ENCODE measurements at places on chromosomes 2 and 18. TPM values are rescaled to one million over a fixed set of nuclear protein-coding genes. Genes with fewer than 3 reads are reported as not detected.

TNFAIP6 gene
- not detected for total RNA-seq

DNA sequence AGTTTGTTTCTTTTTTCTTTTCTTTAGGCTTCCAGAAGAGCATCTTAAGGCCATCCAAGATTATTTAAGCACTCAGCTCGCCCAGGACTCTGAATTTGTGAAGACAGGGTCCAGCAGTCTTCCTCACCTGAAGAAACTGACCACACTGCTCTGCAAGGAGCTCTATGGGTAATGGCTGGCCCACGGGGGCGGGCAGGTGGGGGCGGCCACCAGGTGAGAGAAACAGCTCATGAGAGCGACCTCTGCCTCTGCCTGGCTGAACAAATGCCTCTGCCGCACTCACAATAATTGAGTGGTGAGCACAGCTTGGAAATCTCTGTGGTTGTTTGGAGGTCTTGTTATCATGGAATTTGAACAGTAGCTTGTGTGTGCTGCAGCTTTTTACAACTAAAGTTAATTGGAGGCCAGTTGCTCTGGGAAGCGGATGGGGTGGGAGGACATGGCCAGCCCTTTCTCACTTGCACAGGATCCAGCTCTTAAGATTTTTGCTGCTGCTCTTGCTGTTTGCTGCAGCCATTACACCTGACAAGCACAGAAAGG lies 70.4 kb downstream of the INPP5D start:
- DNase-seq: no peak

GRCh38 chr18:42914476-42914875 lies 201.0 kb downstream of the RIT2 start:
- DNase-seq: no peak

DNA sequence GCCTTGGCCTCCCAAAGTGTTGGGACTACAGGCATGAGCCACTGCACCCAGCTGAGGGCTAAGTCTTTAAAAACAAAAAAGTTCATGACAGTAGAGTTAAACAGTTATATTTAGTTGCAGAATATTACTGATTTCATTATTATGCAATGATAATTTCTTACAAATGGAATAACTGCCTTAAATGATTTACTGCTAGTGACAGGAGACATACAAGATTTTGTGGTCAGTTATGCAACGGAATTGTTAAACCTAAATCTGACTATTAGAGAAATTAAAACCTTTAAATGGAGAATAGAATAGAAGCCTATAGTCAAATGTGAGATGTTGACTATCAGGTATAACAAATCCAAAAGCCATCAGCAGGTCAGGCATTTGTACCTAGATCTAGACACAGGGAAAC lies 10.3 kb upstream of the DNAJC10 start:
- DNase-seq: no peak

- no peak for DNase-seq
These were observed 32.5 kb downstream of the CCDC68 start for GRCh38 chr18:54926593-54927325.

DNA sequence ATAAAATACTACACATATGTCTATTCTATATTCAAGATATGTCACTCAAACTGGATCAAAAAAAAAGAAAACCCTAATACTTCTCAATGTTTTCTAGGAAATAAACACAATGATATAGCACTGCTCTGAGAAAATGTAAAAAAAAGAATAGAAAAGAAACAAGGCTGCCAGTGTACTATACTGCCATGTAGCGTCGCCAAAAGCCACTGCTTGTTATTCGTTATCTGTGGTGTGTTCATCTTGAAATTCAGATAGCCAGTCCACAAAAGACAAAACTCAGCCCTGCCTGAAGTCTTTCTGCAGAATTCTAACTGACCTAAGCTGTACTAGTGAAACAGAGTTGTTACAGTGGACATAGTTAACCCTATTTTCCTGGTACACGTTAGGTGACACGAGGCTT lies 12.2 kb upstream of the YPEL5 start:
- DNase-seq: no peak

- DNase-seq: no peak
These were observed 27.3 kb downstream of the LPIN2 start for GRCh38 chr18:2985628-2986027.

TGFA gene
- 1.9 TPM for total RNA-seq

- no peak for DNase-seq
These were observed 8.1 kb downstream of the ACKR3 start for GRCh38 chr2:236577481-236578410.

DES gene
- total RNA-seq: not detected

MSH6 gene
- 24.2 TPM for total RNA-seq

SPATA3 gene
- total RNA-seq: not detected

DNA sequence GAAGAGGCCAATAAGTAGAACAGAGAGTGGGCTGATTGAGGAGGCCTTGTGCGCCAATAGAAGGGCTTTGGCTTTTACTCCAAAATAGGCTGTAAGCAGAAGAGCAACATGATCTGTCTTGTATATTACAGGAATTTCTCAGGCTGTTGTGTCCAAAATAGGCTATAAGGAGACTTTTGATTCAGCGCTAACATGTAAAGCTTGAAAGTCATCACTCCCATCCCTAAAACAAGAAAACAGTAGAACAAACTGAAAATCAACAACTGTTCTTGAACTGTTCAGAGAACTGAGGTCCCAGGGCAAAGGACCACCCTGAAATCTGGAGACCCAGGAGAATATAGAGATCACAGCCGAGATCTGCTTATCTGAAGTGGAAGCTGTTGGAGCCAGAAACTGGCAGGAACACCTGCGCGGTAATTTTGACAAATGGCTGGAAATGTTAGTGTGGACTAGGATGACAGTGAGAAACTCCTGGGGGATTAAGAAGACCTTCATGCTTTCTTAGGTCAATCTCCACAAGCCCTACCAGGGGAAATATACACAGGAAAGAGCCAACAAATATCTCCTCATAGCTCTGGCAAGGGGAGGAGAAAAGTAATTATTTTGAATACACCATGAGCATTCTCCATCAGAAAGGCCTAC lies 258.6 kb downstream of the RBM43 start:
- no peak for DNase-seq

DNA sequence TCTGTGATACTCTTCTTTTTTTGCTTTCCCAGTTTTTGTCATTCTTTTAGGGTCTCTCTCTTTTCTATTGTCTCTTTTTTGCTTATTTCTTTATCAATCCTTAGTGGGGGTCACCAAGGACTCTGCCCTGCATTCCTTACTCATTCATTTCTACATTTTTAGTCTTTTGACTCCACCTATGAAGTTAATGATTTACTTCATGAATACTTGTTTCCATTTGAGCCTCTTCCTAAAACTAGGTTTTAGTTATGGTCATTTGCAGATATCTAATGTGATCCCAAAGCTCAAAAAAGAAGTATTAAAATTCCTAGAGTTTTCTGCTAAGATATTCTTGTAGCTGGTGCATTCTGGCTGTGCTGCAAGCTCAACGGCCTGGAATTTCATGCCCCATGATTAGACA lies 149.3 kb upstream of the AQP4 start:
- DNase-seq: no peak

TFCP2L1 gene
- total RNA-seq: 0.02 TPM

DNA sequence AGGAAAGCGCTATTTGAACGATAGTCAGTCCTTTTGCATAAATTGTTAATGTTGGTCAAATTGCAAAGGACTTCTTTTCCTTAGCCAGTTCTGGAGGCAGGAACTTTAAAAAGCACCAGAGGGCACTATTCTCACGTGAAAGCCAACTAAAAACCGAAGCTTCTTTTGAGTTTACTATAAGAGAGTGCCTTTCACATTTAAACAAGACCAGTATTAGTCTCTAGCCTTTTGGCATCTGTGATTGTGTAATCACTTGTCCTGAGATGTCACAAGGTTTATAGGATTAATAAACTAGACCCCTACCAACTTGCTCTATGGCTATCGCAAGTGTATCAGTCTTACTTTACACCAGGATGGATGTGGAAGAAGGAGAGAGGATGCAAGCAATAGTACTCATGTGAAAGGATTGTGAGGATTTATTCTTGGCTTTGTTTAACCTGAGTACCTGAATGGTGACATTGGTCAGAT lies 14.4 kb upstream of the STAT4 start:
- no peak for DNase-seq

DNA sequence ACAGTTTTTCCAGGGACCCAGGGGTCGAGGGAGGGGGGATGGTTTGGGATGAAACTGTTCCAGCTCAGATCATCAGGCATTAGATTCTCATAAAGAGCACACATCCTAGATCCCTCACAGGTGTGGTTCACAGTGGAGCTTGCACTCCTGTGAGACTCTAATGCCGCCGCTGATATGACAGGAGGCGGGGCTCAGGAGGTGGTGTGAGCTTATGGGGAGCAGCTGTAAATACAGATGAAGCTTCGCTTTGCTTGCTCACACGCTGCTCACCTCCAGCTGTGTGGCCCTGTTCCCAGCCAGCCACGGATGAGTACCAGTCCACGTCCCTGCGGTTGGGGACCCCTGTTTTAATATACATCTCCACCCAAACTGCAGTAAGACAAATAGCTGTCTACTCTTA lies 204.2 kb downstream of the AGAP1 start:
- no peak for DNase-seq

CD28 gene
- total RNA-seq: 177 TPM

DNA sequence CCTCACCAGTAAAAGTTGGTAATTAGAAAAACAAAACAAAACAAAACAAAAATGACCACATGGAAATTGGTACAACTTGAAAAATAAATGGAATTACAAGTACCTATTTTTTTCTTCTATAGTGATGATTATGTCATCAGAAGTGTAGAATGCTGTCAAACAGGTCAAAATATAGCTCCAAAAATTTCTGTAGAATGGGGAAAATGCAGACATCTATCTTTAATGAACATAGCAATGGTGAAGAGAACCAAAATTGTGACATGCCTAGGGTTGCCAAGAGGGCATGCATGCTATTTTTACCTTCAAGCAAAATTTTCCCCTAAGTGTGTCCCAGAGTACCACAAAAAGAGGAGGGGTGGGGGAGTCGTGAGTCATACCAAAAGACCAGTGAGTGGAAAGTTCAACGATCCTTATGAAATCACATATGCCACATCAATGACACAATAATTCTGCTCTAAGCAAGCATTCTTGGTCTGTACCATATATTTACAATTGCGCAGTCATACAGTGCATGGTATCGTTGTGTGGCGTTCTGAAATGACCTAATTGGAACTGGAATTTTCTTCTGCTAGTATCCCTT lies 1436.4 kb downstream of the SUCLG1 start:
- no peak for DNase-seq

- DNase-seq: no peak
These were observed 17.3 kb downstream of the UNC80 start for GRCh38 chr2:209788925-209789324.

DNA sequence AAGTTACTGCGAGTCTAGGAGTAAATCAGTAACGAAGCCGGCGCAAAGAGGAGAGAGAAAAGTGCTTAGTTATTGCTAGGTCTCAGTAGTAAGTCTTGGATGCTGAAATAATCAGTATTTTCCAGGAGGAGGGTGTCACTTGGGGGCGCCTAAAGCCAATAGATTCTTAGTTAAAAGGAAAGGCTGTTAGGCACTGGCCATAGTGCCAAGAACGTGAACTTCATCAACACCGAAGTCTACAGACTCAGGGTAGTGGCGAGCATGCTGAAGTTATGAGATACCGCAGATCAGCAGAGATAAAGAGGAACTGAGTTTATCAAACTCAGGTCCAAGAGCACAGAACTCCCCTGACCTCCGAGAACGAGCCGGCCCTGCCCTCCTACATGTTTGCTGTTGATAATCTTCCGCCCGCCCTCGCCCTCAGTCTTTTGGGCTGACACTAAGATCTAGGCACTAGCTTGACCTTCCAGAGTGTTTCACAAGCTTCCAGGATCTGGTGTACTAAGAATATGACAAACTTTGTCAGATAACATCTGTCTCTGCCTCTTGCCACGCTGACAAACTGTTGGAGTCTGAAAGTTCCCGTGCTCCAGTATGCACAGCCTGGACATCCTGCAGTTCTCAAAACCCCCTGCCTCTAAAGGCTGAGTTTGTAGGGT lies 49.2 kb downstream of the CYB5A start:
- DNase-seq: no peak

DNA sequence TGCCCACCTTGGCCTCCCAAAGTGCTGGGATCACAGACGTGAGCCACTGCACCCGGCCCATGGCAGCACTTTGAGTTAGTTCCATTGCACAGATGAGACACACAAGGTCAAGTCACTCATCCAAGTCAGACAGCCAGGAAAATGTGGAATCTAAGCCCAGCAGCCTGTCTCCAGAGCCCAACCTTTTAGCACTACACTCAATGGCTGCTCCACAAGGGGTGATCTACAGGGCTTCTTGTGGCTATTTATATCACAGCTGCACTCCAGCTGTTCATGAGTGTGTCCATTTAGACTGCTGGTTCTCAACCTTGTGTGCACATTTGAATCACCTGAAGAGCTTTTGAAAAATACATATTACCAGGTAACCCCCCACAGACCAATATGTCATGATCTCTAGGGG lies 72.9 kb upstream of the RPL31 start:
- no peak for DNase-seq

DNA sequence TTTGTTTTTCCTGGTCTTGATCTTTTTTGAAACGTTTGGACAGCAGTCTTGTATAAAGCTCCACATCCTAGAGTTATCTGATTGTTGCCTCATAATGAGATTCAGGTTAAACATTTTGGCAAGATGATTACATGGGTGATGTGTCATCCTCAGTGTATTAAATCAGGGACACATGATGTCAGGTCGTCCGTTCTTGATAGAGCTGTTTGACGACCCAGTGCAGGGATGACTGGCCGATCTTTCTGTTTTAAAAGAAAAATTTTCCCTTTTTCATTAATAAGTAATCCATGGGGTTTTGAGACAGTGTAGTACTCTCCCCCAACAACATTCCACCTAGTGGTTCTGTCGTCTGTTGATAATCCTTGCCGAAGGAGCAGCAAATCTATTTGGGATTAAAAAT lies 44.5 kb upstream of the SERPINB2 start:
- DNase-seq: no peak

RNF144A gene
- 15.1 TPM for total RNA-seq

- no peak for DNase-seq
These were observed 38.3 kb downstream of the MRPL44 start for GRCh38 chr2:223995569-223995968.
